NCI-H187 treated with DMSO at 0.1 percent for 48 hours (cell line): ENCODE measurements at places on chromosomes 2 and 18.

DNA sequence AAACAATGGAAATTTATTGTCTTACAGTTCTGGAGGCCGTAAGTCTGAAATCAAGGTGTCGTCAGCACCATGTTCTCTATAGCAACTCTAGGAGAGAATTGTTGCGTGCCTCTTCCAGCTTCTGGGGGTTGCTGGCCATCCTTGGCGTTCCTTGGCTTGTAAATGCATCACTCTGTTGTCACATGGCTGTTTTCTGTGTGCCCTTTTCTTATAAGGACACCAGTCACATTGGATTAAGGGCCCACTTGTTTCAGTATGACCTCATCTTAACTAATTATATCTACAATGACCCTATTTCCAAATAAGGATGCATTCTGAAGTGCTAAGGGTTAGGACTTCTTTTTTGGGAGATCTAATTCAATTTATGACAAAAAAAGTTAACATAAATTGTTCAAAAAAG lies 1.4 kb upstream of the PLEK start:
- no peak for DNase-seq

DNA sequence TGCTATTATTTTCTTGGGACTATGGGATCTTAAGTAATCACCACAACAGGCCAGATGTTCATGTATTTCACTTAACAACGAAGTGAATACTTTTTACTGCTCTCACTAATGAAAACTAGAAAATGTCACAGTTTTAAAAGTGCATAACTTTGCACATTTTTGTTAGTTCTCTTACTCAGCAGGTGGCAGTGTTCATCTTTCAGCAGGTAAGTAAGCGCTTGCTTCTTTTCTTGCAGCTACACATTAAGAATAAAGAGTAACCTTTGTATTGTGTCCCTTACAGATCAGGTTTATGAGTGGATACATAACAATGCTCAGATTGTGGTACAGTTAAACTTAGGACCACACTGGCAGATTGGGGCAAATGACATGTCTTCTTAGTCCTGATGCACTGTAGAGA lies 61.0 kb downstream of the DAW1 start:
- DNase-seq = no peak

- no peak for DNase-seq
Measured at GRCh38 chr18:79068341-79068936, 755 bp upstream of the ATP9B start.

- DNase-seq = no peak
Measured at GRCh38 chr2:78035804-78036203, 513.6 kb upstream of the LRRTM4 start.

- DNase-seq = no peak
Measured at GRCh38 chr2:23464156-23464555, 79.2 kb downstream of the KLHL29 start.

- DNase-seq = no peak
Measured at GRCh38 chr2:187264612-187265011, 183.4 kb downstream of the CALCRL start.

DNA sequence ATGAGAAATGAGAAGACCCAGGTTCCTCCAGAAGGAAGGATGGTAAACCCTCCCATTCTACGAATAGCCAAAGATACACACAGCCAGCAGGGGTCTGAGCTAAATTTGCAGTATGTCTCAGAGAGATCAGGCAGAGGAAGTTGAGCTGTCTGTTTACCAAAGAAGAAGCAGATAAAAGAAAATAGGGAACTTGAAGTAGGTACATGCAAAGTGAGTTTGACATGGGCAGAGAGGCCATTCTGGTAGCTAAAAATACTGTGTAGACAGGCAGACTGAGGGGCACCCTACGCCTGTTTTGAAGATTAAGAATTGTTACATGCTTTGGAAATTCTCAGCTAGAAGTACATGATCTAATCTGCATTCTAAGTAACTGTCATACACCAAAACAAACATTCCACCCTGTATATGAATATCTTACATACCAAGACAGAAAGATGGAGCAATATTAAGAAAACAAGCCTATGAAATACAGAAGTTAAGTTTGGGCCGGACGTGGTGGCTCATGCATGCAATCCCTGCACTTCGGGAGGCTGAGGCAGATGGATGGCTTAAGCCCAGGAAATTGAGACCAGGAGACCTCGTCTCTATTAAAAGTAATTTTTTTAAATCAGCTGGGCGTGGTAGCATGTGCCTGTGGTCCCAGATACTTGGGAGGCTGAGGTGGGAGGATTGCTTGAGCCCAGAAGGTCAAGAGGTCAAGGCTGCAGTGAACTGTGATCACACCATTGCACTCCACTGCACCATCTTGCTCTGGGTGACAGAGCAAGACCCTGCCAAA lies 157.9 kb downstream of the ANKRD44 start:
- DNase-seq = no peak

DNA sequence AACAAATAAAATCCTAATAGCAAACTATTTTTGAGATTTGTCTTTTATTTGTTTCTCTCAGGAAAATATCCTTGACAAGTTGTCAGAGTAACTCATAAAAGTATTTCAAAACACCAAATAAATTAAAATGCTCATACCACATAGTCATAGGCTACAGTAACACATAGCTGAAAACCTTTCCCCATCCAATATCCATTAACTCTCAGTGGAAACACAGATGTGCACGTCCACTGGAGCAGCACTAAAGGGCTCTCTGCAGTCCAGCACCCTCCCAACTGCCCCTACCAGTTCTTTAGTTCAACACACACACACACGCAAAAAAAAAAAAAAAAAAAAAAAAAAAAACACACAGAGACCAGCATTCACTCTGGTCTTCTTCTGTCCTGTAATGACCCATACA lies 879 bp upstream of the XDH start:
- DNase-seq = no peak

GRCh38 chr18:36757081-36757480 lies 71.7 kb downstream of the TPGS2 start:
- no peak for DNase-seq

DNA sequence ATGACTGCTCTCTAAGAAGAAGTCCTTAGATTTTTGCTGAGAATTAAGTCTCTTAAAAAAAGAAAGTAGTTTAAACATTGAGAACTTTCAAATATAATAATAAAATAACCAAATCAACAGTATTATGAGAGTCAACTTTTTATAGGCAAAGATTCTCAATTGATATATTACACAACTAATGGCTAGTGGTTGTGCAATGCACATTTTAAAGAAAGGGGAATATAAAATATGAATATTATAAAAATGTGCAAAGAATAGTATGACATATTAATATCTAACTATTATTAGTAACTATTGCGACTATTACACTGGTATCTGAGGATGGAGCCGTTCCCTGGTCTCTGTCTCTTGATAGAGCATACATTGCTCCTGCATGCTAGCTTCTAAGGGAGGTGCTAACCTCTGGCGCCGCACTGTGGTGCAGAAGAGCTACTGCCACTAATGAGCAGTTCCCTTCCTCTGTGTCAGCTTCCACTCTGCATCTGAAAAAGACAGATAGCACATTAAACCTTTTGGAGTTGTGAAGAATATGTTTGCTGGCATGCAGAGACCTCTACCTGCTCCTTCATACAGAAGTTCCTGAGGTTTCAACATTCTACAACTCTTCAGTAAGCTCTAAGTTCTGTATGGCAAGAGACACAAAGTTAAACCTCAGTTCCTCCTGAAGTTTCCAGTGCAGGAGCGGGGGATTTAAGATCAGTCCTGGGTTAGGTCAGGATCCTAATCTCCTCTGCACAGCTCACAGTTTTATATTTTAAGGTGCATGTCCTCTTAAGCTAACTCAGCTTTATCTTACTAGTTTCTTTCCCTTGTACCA lies 3.5 kb upstream of the SLC9A2 start:
- DNase-seq = no peak

GRCh38 chr2:48395658-48396057 lies 134.3 kb upstream of the STON1 start:
- DNase-seq = no peak

- no peak for DNase-seq
Measured at GRCh38 chr18:55243857-55244256, 284.6 kb upstream of the CCDC68 start.

GRCh38 chr2:120840795-120841487 lies 105.3 kb downstream of the GLI2 start:
- no peak for DNase-seq

DNA sequence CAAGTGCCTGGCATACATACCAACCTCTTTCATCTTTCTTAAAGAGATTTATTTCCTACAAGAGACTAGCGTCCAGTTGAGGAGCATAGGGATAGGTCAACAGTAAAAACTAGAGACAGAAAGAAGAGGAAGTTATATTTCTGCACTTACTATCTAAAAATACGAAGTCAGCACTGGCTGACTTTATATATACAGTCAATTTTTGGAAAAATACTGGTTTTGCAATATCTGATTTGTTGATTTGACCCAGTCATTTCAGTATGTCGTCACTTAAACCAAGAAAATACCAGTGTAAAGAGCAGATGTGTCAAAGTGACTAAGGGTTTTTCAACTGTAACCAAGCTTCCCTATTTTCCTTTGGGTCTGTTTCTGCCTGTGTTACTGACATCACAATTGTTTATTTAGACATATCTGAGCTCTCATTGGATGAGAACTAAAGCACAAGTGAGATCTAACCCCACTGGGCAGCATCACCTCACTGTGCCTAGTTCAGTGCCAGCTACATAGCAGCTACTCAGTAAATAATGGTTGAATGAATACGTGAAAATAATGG lies 23.0 kb downstream of the CYTIP start:
- no peak for DNase-seq

DNA sequence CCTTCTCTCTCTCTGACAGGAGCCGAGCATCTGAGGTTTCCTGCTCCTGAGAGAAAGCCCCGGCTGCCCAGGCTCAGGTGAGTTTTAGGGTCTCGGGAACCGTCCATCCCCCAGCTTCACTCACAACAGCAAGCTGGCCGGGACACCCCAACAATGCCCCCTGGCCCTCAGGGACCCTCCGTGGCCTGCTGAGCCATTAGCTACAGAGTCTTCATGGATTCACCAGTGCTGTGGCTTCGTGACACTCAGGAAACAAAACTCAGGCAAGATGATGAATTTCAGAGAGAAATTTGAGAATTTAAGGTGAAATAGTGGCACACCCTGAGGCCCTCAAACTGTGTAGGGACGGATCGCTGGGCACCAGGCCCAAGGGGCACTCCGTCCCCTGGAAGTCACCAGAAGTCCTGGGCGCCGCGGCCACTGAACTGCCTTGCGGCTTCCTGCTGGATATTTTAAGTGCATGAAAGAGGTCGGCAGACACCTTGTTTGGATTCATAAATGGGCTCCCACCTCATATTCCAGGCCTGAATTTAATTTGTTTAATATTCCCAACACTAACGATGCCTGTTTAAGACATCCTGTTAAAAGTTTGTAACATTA lies 368.3 kb upstream of the SALL3 start:
- DNase-seq = no peak

GRCh38 chr2:66428986-66429612 lies 5.8 kb upstream of the MEIS1 start:
- DNase-seq = peak; percentile 65

DNA sequence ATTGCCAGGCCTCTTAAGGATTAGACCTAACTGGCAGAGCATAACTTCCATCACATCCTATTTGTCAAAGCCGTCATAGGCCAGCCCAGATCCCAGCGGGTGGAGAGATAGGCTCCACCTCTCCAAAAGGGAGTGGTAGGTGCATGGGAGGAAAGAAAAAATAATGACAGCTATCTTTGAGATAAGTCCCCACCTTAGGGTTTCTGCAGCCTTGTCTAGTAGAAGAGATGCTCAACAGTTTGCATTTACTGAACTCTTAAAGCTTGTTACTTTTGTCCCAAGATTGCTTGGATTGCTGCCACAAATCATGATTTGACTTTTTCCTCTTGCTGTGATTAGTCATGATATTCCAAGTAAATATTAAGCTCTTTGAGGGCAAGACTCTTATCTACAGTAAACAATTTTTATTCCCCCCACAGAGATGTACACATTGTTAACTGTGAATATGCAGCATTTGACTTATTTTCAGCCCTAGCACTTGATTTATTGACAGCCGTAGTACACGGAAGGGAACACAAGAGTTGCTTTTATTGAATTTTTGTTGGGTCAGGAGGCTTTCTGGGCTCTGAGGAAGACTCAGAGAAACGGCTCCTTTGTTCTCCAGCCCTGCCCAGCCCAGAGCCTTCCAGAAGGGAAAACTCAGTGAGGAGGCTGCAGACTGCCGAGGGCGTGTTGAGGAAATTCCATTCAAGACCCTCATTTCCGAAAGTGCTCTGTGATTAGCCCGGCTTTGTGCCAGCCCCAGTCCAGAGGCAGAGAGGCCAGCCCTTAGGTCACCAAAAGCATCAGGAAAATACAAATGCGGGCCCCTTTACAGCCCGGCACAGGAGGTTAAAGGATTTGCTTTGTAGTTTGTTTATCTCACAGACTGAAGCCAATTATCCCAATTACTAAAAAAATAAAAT lies 75.5 kb upstream of the ZNF532 start:
- DNase-seq = no peak

DNA sequence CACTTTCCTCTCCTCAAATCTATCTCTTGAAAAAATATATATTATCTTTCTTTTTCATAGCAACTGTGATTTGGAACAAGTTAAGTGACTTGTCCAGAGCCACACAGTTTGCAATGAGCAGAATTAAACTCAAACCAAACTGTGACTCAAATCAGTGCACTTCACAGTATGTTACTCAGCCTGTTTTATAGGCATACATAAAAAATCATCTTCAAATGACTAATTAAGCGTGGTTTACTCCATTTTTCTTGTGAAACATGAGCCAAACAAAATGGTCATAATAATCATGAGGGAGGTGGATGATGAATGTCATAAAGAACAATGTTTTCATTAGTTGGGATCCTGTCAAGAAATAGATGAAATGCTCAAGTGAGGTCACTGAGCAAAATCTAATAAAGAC lies 6.1 kb upstream of the CCDC178 start:
- no peak for DNase-seq

- no peak for DNase-seq
Measured at GRCh38 chr18:68150961-68151360, 563.9 kb downstream of the TMX3 start.

GRCh38 chr2:47187069-47187468 lies 32.0 kb upstream of the STPG4 start:
- no peak for DNase-seq

DNA sequence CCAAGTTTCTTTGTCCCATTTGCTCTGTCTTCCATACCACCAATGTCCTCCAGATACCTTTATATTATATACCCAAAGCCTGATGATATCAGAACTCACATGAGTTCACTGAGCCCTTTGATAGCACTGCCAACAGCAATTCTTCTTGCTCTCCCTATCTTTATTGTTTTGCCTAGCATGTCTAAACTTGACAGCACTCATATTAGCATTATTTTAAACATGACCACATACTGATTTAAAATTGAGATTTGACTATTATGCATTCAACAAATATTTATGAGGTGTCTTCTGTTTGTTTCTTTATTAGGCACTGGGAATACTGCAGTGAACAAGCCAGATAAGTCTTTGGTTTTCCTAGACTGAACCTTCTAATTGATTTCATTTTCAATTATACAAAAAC lies 587.3 kb upstream of the GCFC2 start:
- DNase-seq = no peak
